NCI-H748 treated with DMSO at 0.1 percent for 48 hours (cell line): ENCODE measurements at places on chromosomes 12 and 14.

DNA sequence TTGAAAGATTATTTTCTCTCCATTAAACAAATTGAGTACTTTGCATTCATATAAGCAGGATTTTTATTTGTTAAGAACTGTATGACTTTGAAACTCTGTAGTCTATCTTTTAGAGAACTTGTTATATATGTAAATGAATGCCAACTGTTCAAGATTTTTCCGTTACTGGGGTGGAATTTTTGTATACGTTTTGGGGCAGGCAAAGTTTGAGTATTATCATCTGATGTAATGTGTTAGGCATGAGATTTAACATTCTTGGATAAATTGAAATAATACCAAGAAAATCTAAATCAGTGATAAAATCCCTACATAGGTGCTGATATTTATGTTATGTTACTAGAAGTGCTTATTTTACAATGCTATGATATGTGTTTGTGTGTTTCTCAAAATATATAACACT, 8.4 kb downstream of the CNOT2 start:
- DNase-seq, result no peak

- DNase-seq, result no peak
Observed at GRCh38 chr12:3647504-3647903, 105.4 kb downstream of the CRACR2A start.

- no peak for DNase-seq
Observed at GRCh38 chr12:9731797-9732196, 1.1 kb downstream of the CLECL1 start.

DNA sequence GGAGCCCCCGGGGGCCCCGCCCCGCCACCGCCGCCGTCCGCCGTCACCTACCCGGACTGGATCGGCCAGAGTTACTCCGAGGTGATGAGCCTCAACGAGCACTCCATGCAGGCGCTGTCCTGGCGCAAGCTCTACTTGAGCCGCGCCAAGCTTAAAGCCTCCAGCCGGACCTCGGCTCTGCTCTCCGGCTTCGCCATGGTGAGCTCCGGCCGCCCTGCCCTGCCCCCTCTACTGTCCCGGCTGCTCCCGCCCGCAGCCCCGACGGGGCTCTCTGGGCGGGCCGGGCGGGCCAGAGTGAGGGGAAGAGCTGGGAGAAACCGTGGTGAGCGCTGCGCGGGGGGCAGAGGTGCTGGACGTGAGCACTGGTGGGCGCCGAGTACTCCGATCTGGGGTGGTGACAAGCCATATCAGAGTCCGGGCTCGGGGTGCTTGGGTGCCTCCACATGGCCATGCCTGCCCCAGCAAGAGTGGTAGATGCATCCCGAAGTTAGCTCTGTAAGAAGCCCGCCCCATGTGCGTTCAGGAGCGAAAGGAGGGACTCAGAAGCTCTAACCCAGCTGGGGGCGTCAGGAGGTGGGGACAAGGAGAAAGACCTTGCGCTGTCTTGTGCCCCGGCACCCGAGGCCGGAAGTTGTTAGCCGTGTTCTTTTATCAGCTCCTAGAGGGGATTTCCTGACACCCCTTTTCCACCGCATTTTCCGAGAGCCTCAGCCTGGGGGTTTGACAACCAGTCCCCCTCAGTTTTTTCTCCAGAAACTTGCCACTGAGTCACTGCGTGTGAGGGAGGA, 717 bp downstream of the ORAI1 start:
- DNase-seq, result peak; percentile 23

GRCh38 chr12:118813778-118814357, 167.5 kb upstream of the SRRM4 start:
- no peak for DNase-seq

- no peak for DNase-seq
Observed at GRCh38 chr14:76212242-76212641, 60.5 kb downstream of the GPATCH2L start.

GRCh38 chr14:58637391-58638230, at the start of gene DACT1:
Gene DACT1 (plus strand): TSS chr14:58637962. CDS start chr14:58638203, 241 bp downstream.
- DNase-seq, result peak; percentile 60

GRCh38 chr12:61414470-61414869, 845.7 kb upstream of the USP15 start:
- DNase-seq, result no peak

- no peak for DNase-seq
Observed at GRCh38 chr12:120994589-120995337, 16.4 kb downstream of the HNF1A start.

GRCh38 chr12:26651566-26652188, 181.3 kb downstream of the ITPR2 start:
- peak; percentile 12 for DNase-seq

GRCh38 chr12:24905431-24905830, 43.5 kb downstream of the BCAT1 start:
- no peak for DNase-seq

DNA sequence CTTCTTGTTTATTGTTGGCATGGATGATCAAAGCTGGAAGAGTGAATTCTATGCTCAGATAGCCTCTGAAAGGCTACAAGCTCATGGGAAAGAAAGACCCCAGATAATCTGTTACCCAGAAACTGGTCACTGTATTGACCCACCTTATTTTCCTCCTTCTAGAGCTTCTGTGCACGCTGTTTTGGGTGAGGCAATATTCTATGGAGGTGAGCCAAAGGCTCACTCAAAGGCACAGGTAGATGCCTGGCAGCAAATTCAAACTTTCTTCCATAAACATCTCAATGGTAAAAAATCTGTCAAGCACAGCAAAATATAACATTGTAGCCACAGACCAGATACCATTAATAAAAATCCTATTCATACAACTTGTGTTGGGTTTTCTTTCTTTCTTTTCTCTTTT, 7.2 kb downstream of the ACOT6 start:
- DNase-seq, result no peak

DNA sequence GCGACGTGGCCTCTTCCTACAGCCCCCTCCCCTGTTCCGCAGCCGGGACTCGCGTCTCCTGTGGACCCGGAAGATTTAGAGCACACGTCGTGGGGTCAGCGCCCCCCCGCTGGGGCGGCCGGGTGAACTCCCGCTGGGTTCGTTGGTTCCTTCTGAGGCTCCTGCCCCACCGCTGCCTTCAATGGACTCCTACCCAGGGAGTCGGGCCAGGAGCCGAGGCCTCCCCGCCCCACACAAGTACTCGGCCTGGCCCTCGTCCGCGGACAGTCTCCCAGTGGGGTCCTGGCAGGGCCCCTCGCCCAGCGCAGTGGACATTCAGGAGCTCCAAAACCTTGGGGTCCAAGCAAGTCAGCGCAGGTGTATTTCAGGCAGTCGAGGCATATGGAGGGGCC, 1.2 kb downstream of the MMP17 start:
- DNase-seq, result no peak

DNA sequence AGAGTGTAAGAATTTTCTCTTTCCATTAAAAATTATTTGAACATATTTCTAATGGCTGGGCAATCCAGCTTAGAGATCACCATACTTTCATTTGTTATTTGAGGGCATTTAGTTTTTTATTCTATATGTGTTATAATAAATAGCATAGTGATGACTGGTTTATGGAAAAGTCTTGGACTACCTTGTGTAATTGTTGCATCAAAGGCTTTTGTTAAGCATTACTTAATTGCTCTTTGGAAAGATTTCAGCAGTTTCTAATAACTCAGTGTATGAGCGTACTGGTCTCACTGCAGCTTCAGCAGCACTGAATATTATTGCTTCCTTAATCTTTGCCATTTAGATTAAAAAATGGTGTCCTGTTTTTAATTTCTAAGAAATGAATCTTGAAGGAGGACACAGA, 22.8 kb downstream of the TMEM19 start:
- DNase-seq, result no peak

GRCh38 chr14:103628221-103628683, 759 bp upstream of the KLC1 start:
- no peak for DNase-seq

GRCh38 chr14:37746140-37746832, 150.9 kb downstream of the TTC6 start:
- no peak for DNase-seq

DNA sequence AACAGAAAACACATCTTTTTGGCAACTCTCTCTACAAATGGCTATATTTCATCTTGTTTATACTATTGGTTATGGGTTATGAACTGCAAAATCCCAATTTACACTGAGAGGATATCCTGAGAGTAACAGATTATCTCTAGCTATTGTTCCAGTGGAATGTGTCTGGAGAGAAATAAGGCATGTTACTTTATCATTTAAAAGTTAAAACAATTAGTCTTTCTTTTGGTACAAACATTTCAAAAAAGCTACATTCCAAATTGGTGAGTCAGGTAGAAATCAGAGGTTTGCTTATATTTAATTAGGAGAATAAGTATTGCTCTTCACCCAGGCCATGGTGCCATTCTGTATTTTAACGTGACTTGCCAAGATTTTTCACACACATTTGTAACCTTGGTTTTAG, 411.6 kb downstream of the CCER1 start:
- DNase-seq, result no peak

GRCh38 chr12:6620137-6620884, 13.1 kb upstream of the CHD4 start:
- no peak for DNase-seq

- no peak for DNase-seq
Observed at GRCh38 chr12:20646239-20646827, 48.8 kb upstream of the SLCO1C1 start.

GRCh38 chr12:41325336-41325735, 137.2 kb downstream of the PDZRN4 start:
- DNase-seq, result no peak

DNA sequence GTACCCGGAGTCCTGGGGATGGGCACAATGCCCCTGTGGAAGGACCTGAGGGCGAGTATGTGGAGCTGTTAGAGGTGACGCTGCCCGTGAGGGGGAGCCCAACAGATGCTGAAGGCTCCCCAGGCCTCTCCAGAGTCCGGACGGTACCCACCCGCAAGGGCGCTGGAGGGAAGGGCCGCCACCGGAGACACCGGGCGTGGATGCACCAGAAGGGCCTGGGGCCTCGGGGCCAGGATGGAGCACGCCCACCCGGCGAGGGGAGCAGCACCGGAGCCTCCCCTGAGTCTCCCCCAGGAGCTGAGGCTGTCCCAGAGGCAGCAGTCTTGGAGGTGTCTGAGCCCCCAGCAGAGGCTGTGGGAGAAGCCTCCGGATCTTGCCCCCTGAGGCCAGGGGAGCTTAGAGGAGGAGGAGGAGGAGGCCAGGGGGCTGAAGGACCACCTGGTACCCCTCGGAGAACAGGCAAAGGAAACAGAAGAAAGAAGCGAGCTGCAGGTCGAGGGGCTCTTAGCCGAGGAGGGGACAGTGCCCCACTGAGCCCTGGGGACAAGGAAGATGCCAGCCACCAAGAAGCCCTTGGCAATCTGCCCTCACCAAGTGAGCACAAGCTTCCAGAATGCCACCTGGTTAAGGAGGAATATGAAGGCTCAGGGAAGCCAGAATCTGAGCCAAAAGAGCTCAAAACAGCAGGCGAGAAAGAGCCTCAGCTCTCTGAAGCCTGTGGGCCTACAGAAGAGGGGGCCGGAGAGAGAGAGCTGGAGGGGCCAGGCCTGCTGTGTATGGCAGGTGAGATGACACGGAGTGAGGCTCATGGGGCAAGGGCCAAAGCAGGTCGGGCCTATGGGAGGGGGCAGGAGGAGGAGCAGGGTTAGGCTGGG, 4.5 kb downstream of the ARHGEF40 start:
- DNase-seq, result no peak

GRCh38 chr12:184811-185575, 29.0 kb downstream of the SLC6A12 start:
- DNase-seq, result no peak

GRCh38 chr14:65134651-65135579, 32.6 kb upstream of the MAX start:
- DNase-seq, result no peak

DNA sequence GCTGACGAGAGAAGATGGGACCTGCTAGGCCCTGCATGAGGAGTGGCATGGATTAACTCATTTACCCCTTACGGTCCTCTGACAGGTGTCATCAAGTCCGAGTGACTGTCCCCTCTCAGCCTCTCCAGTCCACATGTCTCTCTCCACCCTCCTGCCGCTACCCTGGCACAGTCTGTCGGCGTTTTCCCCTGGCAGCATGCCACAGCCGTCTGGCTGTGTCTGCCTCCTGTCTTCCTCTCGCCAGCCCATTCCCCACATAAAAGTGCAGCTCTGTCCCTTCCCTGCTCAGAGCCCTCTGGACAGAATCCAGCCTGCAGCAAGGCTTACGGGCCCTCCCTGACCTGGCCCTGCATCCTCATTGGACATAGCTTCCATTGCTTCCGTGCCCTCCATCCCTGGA, 45.6 kb downstream of the UBE3B start:
- DNase-seq, result no peak

DNA sequence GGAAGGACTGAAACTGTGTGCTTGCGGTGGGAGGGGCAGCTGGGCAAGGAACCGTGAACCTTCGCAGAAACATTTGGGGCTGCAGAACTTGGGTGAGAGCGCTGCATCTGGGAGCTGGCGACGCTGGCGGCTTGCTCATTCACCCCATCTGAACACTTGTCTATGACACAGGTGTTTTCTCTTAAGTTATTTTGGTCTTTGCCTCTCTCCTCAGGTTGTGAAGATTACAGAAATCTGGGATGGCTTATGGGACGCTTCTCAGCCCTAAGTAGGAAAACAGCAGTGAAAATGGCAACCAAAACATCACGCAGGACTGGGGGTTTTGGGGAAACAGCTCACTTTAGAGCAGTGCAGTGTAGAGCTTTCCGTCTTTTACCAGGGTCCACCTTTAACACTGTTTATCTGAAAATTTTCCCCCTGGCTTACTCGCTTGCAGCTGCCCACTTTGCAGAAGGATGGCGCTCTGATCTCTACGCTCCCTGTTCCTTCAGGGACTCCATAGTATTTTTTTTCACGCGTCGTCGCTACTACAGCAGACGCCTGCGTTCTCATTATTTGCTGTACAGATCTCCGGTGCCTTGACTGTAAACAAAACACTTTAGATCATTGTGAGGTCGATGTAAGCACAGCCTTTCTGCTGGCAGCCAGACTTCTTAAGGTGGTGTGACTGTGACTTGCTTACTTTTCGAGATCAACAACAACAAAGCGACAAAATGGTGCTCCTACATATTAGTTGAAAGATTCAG, 2.7 kb upstream of the CDKN1B start:
- DNase-seq, result peak; percentile 19

- no peak for DNase-seq
Observed at GRCh38 chr14:69004731-69005431, 25.8 kb upstream of the ACTN1 start.

- no peak for DNase-seq
Observed at GRCh38 chr14:76696791-76697190, 64.5 kb upstream of the VASH1 start.

DNA sequence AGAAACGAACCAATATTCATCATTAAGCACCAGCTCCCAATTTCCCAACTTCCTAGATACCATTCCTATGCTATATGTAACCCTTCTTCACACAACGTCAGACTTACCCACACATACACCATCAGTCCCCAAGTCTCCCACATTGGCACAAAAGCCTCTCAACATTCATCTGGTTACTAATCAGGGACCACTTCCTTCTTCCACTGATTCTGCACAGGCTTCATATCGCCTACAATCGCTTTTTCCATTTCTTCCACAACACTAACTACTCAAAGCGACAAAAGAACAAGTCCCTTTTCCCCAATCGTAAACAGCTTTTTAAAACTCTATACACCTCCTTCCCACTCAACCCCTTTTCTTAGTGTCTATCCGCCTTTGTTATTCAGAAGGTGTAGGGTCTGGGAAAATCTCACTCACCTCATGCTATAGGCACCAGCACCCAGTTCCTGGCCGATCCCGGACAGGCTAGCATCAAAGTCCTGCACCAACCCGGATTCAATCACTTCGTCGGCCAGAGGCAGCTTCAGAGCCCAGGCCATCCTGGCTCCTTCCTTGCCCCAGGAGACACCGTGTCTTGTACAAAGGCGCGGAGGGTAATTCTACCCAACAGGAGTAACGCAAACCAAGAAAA, 936 bp downstream of the TFCP2 start:
- DNase-seq, result no peak

- no peak for DNase-seq
Observed at GRCh38 chr12:80709811-80710726, 2.6 kb downstream of the MYF6 start.
